ENCODE measurements at places on chromosomes 13 and 19.

- DNase-seq = no peak
These were observed 29.5 kb upstream of the SLC7A1 start for GRCh38 chr13:29624997-29625396.

- DNase-seq = no peak
These were observed 7.0 kb upstream of the RAB8A start for GRCh38 chr19:16104722-16105121.

- peak; percentile 55 for DNase-seq
These were observed 1.3 kb downstream of the ARHGAP45 start for GRCh38 chr19:1068009-1069001.

- DNase-seq = no peak
These were observed 2.0 kb upstream of the GATAD2A start for GRCh38 chr19:19403373-19403901.

GRCh38 chr19:46369817-46370216 is 22.9 kb downstream of the PPP5C start:
- DNase-seq = no peak

GRCh38 chr13:110953833-110954532 is 39.1 kb upstream of the ANKRD10 start:
- no peak for DNase-seq

DNA sequence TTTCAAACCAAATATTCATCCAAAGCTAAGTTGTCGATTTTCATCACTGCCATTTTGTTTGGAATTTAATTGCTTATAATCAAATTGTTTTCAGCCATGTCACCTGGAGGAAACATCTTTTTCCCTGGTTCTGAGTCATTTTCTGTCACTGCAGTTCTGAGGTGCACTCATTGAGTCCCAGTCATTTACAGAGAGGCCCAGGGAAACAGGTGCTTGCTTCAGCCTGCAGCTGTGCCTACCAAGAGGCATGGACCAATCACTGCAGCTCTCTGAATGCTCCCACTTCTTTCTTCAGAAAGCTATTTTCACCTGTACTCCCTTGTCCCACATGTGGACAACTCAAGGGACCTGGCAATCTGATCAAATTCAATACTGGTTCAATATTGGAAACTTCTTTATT is 308.1 kb downstream of the COG6 start:
- DNase-seq = no peak

DNA sequence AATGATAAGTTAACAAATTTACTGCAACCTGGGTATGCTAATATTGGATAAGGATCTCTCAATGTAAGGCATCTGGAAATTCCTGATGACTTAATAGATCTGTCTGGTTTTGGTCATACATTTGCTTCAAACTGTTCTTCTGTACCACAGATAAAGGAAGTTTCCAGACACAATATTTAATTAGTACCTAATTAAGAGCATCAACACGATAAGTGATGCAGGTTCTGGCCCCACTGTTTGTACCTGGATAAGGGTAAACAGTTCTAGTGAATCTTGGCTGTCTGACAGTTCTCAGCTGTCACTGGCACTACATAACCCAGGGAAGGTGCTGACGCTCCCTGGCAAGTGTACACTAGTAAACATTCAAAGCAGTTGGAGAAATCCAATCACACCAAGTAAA is 165.6 kb downstream of the MZT1 start:
- no peak for DNase-seq

GRCh38 chr19:43486412-43486811 is 18.1 kb downstream of the PHLDB3 start:
- no peak for DNase-seq

GRCh38 chr13:113654175-113654560 is 3.8 kb downstream of the ATP4B start:
- no peak for DNase-seq

- DNase-seq = no peak
These were observed 385.1 kb upstream of the HTR2A start for GRCh38 chr13:47281991-47282390.

DNA sequence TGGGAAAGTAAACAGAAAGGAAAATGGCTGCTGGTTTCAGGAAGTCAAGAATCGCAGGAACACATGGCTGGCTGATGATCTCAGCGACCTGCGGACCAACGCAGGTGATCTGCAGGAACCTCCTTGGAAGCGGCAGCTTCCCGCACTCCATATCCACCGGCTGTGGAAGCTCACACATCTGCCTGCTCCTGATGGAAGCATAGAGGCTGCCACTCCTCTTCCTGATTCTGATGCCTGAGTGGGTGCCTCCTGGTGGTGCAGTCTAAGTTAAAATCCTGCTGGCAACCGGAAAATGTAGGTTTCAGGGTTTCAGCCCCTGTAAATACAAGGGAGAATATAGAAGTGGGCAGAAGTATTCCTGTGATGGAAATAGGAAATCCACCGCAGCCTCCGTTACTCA is 75.5 kb downstream of the TNFSF13B start:
- no peak for DNase-seq

- DNase-seq = no peak
These were observed 917.4 kb upstream of the MIR17HG start for GRCh38 chr13:90430127-90430526.

GRCh38 chr19:55032170-55032800 is 5.8 kb downstream of the GP6 start:
- no peak for DNase-seq

DNA sequence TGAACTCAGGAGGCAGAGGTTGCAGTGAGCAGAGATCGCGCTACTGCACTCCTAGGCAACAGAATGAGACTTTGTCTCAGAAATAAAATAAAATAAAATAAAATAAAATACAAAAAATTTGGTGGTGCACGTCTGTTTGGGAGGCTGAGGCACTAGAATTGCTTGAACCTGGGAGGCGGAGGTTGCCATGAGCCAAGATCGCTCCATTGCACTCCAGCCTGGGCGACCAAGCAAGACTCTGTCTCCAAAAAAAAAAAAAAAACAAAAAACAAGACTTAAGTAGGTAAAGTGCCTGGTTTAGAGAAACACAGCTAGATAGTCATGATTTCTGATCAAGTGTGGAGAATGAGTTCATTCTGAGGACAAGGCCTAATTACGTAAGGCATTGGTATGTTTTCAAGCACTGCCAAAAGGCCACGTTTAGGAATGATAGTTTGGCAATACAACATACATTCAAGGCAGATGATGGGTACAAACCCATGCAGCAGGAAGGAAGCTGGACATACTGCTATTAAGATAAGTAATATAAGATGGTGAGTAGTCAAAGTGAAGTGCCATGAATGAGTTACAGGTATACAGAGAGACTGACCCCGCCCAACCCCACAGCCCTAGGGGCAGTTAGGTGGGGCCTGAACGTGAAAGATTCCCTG is 4.8 kb upstream of the UCHL3 start:
- DNase-seq = no peak

Measured in stimulated activated CD4-positive, alpha-beta T cell treated with anti-CD3 and anti-CD28 coated beads, Interleukin-4, amount 100 ng/mL, for 4 hours (primary cell).